Stimulated activated CD4-positive, alpha-beta T cell treated with anti-CD3 and anti-CD28 coated beads, Interleukin-1b, Interleukin-23, amount 100 ng/mL, for 1 hour (primary cell): ENCODE measurements at places on chromosomes 5 and 9.

DNA sequence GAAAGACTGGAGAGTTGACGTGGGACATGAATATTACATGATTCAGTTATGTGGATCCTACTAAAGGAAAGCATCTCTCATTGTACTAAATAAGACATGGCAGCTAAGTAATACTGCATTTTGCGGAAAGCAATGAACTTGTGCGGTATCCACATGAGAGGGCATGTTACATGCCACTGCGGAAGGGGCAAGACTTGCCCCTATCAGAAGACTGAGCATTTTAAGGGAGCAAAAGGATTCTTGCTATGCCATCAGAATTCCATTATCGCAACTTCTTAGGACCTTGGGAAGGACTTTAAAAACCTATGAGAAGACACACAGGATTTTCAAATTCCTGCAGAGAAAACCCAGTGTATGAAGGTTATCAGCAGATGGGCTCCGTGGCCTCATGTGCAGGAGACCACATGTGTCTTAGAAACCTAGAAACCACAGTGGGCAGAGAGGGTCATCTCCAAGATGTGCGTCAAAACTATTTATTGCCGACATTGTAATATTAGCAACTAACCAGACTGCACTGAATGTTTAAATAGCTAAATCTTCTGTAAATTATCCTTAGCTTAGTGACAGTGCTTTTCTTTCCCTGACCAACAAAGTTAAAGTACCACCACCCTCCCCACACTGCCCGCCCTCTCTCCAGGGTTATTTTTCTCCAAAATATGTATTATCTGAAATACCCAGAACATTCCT is 457.7 kb downstream of the ICE1 start:
- DNase-seq, result no peak

GRCh38 chr9:110217656-110218099 is 9.7 kb upstream of the C9orf152 start:
- no peak for DNase-seq

- DNase-seq, result no peak
Observed at GRCh38 chr5:2006971-2007291, 124.2 kb upstream of the IRX4 start.

DNA sequence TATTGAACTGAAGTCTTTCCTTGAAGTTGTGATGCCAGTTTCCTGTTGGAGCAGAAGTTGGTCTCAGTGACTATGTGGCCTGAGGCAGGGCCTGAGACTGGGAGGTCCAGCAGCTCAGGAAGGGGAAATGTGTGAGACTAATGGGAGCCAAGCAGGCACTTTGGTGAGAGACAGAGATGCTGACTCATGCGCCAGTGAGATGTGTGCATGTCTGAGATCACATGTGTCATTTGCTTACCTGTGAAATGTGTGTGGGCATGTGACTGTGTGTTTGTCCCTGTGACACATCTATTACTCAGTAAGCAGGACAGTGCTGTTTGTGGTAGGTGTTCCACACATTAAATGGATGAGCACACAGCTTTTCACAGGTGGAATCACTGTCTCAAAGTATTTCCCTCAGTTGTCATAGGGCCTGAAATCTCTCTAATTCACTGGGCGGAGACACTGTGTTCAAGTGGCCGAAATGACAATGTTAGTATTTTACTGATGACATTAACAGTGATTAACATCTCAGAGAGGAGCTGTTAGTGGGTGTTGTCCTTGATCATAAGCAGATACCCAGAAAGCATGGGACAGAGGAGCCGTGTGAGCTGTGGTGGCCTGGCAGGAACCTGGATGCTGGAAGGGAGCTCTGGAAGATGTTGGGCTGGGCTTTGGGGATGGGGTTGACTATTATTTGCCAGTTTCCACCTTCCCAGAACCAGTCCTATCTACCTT is 7.4 kb downstream of the NPR2 start:
- peak; percentile 27 for DNase-seq

DNA sequence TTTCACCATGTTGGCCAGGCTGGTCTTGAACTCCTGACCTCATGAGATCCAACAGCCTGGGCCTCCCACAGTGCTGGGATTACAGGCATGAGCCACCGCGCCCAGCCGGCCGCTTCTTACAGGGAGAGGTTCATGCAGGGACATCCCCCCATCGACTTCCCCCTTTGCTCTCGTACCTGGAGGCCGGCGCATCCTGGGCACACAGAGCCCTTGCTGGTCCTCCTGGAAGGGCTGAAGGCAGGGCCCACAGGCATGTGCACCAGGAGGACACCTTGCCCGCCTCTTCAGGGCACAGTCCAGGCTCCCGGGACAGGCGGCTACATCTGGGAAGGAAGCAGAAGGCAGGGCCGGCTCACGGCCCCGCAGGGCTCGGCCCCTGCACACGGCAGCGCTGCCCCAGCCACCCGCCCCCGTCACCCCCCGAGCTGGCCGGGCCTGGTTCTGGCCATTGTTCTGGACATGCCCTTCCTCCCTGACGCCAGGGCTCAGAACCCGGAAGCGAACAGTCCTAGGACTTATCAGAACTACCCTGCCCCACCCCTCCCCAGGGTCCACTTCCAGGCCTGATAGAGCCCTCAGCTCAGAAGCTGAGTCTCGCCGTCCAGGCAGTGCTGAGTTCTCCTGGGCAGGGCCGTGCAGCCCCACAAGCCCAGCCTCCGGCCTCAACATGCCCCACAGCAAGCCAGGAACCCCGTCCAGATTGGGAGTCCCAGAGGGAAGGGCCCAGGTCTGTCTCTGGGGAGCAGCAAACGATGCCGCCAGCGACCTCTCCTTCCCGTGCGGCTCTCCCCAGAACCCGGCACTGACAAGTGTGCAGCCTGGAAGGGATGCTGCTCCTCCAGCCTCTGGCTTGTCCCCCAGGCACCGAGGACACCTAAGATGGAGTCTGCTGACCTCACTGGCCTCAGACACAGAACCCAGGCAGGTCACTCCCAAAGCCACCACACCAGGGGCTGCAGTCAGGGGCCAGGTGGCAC is 2.9 kb downstream of the NPDC1 start:
- DNase-seq, result no peak

GRCh38 chr5:123701511-123702200 is 189.7 kb downstream of the CSNK1G3 start:
- no peak for DNase-seq

DNA sequence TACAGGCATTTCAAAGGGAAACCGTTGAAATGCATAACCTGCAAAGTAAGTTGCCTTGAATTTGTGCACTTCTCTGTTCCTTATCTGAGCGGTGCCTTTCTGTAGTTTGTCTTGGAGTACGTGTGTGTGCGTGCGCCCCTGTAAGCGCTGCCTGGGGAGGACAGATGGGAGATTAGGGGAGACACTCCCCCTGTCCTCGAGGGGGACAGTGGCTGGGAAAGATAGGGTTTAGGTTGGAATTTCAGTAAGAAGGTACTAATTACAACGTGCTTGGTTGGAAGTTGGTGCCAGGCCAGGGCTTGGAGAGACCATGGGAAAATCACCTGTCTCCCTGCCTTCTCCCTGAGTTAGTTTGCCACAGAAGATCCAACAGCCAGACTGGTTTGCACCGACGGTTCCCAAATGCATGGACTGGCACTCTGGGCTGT is 73.2 kb downstream of the PIK3R1 start:
- DNase-seq, result no peak

GRCh38 chr5:141121563-141121962 is at the start of gene PCDHB4:
Gene PCDHB4, plus strand, starts transcription at chr5:141121818. Its CDS starts 181 bp downstream, at chr5:141121999.
- DNase-seq, result no peak
